ENCODE measurements at places on chromosomes 5 and 9. TPM values are rescaled to one million over a fixed set of nuclear protein-coding genes. Genes with fewer than 3 reads are reported as not detected.

The PRRX2 gene
- total RNA-seq, result 5.6 TPM

The CAVIN4 gene
- 0.39 TPM for total RNA-seq

The DMRT3 gene
- not detected for total RNA-seq

The CDC20B gene
- total RNA-seq, result 0.08 TPM

The HMCN2 gene
- 0.02 TPM for total RNA-seq
